ENCODE measurements at places on chromosomes 4 and X. TPM values are rescaled to one million over a fixed set of nuclear protein-coding genes. Genes with fewer than 3 reads are reported as not detected.

- DNase-seq = no peak
These were observed 94.5 kb downstream of the DHX15 start for GRCh38 chr4:24489870-24490269.

DNA sequence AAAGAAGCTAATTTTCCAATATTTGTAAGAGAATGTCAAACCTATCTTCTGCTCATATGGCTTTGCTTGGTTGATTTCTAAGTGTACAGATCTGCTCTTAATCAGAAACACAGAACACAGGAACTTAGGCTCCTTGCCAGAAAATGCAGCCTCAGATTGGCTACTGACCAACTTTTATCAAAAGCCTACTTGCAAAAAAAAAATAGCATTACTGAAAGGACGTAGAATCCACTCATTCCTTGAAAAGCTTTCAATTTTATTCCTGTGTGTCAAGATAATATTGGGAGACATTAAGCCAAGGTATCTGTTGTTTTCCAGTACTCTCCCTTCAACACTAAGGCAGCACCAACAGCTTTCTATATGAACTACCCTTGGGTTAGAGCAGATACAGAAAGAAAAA is 127.6 kb upstream of the INTU start:
- no peak for DNase-seq

- DNase-seq = no peak
These were observed 333.1 kb upstream of the IGFBP7 start for GRCh38 chr4:57443308-57443707.

Gene HTN1
- total RNA-seq = not detected

DNA sequence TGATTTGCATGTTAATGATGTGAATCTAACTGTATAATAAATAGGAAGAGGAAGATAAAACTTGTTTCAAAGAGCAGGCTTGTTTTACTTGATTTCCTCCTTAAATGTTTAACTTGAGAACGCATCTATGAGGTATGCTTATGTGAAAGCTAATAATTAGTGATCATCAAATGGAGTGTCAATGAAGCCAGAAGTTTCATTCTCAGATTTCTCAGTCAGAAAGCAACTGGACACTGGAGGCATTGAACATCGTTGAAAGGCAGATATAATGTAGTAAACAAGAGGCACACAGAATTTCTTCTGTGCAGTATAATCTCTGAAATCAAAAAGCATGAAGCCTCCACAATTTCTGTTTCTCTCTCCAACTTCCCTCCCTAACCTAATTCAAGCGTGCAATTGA is 672.9 kb downstream of the ADGRL3 start:
- DNase-seq = no peak

DNA sequence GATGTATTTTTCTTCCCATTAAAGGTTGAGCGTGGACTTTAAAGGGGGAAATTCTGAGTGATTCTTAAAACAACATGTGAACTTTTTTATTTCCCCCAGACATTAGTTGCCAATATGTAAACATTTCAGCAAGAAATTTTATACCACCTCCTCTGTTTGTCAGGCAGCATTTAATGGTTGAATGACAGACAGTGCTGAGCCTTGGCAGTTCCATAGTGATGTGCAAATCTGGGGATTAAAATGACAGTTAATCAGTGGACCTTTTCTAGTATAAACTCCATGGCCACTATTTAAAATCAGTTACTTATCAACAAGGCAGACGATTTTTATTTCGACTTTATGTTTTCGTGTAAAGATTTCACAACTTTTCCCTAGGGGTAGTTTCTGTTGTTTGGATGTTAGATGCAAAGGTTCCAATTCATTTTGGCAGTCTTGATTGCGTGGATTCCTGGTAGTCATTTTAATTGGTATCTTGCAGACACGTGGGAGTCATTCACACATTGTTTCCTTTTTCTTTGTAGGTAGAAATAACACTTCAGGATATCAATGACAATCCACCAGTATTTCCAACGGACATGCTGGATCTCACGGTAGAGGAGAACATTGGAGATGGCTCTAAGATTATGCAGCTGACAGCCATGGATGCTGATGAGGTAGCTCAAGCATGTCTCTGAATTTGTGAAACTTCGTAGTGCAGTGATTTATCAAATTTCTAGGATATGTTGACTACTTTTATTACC is 83.7 kb downstream of the FAT4 start:
- DNase-seq = no peak
